NCI-H1105 (cell line): ENCODE measurements at places on chromosomes 12 and 14.
A peak's percentile ranks its signal among the peaks of the same experiment; 100 is the strongest.

- DNase-seq = no peak
Observed at GRCh38 chr14:51547260-51547659, 104.5 kb upstream of the FRMD6 start.

DNA sequence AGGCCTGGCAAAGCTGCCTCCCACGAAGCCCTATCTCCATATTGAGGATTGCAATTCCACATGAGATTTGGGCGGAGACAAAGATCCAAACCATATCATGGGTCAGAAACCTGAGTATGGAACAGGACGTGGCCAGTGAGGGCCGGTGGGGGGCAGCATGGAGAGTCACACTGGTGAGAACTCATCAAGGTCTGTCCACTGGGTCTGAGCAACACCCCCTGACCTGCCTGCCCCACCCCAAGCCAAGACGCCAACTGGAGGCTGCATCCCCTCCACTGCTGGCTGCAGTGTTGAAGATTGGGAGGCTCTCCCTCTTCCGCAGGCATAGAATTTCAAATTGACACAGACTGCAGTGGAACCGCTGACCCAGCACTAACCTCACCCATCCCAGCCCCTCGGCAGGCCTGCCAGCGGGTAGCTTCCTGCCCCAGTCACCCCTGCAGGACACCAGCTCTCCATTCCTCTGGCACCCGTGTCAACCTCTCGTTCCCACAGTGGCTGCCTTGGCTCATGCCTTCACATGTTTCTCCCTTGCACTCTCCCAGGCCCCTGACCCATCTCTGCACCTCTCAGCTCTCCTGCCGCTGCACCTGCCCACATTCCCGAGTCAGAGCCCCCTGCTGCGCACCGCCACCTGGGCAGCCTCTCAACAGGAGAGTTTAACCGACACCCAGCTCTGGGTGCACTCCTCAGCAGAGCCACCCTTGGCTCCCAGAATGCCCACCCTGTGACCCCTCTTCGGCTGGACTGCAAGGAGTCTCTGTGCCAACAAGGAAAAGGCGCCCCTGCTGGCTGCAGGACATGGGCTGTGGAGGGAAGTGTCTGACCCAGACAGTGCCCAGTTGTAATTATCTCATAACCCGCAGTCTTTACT, 45.2 kb upstream of the PPP2R5C start:
- DNase-seq = no peak

GRCh38 chr12:45688183-45688582, 41.3 kb upstream of the ARID2 start:
- peak; percentile 13 for DNase-seq

- DNase-seq = no peak
Observed at GRCh38 chr14:101719045-101719645, 42.4 kb upstream of the PPP2R5C start.

- no peak for DNase-seq
Observed at GRCh38 chr14:105380756-105381155, 17.6 kb upstream of the TEX22 start.

DNA sequence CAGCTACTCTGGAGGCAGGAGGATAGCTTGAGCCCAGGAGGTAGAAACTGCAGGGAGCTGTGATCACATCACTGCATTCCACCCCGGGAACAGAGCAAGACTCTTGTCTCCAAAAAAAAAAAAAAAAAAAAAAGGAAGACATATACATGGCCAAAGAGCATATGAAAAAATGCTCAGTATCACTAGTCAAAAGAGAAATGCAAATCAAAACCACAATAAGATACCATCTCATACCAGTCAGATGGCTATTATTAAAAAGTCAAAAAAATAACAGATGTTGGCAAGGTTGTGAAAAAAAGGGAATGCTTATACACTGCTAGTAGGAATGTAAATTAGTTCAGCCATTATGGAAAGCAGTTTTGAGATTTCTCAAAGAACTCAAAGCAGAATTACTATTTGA, 174.8 kb upstream of the ATF7IP start:
- no peak for DNase-seq

DNA sequence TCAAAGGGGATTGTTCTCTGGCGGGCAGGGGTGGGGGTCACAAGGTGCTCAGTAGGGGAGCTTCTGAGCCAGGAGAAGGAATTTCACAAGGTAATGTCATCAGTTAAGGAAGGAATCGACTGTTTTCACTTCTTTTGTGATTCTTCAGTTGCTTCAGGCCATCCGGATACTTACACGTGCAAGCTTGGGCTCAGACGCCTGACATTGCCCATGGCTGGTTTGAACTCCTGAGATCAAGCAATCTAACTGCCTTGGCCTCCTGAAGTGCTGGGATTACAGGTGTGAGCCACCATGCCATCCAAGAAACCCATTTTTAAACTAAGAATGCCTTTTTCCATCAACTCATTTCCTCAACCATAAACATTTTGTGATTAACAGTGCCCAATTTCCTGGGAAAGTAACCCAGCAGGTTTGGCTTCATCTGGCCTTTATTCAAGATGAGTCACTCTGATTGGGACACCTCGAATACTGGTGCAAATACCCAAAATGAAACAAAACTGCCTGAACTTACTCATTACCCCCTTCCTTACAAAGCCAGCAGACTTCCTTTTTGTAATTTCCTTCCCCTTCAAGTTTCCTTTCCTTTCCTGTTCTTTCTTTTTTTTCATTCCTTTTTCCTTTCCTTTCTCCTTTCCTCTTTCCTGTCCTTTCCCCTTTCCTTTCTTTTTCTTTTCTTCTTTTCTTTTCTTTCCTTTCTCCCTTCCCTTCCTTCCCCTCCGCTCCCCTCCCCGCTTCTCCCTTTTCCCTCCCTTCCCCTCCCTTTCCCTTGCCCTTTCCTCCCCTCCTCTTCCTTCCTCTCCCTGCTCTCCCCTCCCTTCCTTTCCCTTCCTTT, 10.2 kb upstream of the RNASE10 start:
- DNase-seq = no peak

GRCh38 chr12:75936515-75937440, 94.8 kb downstream of the PHLDA1 start:
- DNase-seq = no peak

GRCh38 chr12:53219292-53219955, 12.4 kb upstream of the ITGB7 start:
- no peak for DNase-seq

DNA sequence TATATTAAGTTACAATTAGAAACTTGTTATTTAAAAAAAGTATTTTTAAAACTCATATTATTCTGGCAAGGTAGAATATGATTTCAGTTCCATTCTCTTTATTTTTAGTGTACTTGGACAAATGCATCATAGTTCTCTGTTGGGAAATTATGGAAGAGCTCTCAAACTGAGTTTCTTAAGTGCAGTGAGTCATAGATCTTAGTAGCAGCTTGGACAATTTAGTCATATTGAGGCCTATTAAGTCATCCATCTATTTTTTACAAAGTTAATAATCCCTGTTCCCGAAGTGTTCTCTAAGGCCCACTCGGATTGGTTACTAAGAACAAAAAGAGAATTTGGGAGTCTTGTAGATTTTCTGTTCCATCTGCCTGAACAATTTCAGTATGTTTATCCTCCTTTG, 113.9 kb downstream of the ANO4 start:
- DNase-seq = no peak

GRCh38 chr14:79661752-79662151, 549.6 kb downstream of the DIO2 start:
- no peak for DNase-seq
